ENCODE measurements at places on chromosomes 2 and 18.

DNA sequence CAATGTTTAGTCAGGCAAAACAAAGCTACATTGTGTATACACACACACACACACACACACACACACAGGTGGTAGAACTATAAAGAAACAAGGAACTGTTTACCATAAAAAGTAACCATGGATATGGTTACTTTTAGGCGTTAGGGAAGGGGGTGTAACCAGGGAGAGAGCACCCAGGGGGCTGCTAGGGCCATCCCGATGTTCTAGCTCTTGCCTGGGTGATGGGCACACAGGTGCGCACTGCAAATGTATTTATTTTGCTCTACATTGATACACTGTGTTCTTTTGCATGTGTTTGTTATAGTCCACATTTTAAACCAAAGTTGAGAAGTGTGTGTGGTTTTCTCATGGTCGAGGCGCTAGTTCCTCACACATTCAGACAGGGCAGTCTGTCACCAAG lies 69.8 kb upstream of the MYCN start:
- DNase-seq, result no peak

DNA sequence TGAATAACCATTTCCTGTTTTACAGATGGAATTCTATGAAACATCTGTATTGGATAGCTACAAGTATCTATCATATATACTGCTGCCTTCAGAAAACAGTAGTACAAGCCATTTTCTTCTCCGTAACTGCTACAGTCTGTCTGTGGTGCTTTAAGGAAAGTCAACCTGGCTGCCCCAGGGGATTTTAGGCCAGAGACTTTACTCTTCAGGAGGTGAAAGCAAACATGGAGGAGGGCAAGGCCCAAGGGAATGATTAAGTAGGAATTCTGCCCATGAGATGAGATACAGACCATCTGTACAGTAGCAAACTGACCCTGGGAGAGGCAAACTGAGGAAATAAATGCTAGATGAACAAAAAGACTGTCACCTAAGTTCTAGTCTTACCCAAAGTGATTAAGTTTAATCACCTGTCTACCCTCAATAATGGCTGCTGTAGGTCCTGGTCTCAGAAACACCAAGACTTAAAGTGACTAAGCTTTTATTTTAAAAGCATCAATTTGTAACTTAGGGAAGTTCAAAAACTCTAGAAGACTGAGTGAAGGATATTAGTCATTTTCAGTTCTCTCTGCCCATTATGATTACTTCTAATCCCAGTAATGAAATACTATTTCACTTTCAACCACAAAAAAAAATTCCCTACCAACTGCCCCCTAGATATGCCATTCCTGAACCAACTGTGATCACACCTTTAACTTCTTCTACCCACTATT lies 14.8 kb downstream of the MBD2 start:
- no peak for DNase-seq

GRCh38 chr2:137969418-137969765 lies 5.1 kb downstream of the HNMT start:
- DNase-seq, result peak; percentile 85

- no peak for DNase-seq
Observed at GRCh38 chr2:109046925-109047508, 58.0 kb upstream of the EDAR start.

DNA sequence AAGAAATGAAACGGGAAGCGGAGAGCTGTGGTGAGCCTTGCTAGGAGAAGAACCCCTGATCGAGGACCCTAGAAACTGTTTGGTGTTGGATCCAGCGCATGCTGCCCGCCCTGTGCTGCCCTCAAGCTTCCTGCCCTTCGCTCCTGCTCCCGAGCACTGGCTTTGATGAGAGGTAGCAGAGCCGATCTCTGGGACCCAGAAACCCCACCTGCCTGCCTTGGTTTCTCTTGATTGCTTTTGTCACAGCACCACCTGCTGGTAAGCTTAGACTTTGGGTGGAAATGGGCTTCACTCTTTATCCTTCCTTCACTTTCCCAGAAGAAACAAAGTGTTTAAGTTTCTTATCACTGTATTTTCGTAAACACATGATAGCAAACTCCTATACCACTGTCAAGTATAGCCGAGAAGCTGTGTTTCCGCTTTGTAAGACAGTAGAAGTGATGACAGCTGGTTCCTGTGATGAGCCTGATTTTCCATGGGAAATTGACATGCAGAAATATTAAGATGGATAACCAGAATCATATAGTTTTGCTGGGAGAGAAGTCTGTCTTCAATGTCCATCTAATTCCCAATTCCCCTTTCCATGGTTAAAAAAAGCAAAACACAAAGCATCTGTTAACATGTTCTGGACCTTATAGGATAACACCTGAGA lies 267.4 kb downstream of the PHLPP1 start:
- no peak for DNase-seq

DNA sequence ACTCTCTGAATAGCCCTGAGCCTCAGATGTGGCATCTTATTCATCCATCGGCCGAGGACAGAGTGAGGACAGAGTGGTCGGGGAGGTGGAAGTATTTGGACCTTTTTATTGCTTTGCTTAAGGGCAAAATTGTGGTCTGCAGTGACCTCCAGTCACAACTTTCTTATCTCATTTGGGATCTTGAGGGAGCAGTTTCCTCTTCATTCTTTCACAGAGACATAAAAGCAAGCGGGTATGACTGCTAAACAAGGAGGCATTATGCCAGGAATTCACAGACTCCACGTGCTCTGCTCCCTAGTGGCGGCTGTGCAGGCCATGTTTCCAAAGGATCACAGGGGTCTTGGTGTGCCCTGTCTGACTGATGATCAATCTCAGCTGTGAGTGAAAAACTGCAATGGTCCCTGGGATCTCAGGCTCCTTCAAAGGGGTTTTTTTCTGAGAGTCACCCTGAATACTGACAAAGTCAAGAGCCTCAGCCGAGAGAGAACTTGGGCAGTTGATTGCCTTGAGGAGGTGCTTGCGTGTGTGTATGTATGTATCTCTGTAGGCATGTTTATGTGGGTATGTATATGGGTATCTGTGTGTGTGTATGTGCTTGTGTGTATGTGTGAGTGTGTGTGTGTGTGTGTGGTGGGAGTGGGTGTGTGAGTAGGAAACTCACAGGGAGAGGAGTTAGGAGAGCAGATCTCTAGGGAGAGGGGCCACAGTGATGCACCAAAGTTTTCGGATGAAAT lies 47.7 kb downstream of the RAPGEF4 start:
- no peak for DNase-seq

DNA sequence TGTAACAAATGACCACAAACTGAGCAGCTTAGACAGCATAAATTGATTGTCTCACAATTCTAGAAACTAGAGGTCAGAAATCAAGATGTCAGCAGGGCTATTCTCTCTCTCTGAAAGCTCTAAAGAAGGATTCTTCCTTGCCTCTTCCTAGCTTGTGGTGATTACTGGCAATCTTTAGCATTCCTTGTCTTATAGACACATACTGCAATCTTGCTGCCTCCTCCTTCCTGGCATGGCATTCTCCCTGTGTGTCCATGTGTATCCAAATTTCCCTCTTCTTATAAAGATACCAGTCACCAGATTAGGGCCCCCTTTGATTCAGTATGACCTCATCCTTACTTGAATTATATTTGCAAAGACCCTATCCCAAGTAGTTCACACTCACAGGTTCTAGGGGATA lies 2.3 kb downstream of the ASB3 start:
- DNase-seq, result no peak

DNA sequence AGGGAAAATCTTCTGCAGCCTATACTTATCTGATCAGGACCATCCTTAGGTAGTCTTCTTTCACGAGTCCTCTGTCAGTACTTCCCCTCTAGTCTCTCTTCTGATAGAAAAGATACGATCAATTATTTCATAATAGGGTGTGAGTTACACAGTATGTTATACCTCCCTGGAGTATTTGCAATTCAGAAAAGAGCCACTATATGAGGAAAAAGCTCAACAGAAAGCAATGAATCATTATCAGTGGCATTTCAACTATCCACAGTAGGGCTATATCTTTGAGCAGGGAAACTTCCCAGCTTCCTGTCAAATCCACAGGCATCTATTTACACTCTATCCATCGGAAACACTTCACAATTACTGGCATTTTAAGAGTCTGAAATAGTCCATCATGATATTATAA lies 105.3 kb upstream of the ACVR2A start:
- DNase-seq, result no peak

- no peak for DNase-seq
Observed at GRCh38 chr2:37851828-37852584, 73.1 kb upstream of the RMDN2 start.

DNA sequence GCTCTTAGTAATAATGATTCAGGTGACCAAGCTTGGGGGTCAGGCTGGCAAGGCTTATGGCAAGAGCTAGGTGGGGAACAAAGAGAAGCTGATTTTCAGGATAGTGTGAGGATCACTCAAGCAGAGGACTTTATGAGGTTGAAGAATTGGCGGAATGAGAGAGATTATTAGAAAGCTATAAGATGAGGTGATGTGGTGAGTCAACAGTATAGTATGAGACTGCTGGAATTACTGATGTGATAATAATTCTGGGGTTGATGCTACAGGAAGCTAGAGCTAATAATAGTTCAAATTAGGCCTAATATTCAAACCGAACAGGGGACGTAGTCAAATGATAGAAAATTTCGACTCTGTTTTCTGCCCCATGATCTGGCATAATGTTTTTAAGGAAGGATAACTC lies 2115.3 kb upstream of the PIK3C3 start:
- no peak for DNase-seq

DNA sequence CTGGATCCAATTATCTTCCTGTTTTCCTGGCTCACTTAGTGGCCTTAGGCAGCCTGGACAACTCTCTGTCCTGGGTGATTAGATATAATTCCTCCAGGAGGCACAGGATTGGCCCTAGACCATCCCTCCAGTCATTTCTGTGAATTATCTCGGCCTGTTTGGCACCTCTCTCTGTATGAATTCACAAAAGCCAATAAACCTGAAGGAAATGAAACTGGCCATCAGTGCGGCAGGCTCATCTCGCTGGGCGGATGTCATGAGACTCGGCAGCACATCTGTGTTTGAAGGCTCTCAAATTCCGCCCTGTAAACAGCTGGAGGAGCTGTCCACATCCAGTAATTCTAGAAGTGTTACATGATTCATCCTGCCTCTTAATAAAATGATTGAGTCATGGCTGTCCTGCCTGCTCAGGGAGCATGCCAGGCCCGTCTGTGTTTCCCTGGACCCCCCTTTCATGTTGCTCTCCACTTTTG lies 38.6 kb downstream of the ACOXL start:
- DNase-seq, result peak; percentile 90

- DNase-seq, result no peak
Observed at GRCh38 chr2:219965287-219966194, 338.1 kb downstream of the SLC4A3 start.

DNA sequence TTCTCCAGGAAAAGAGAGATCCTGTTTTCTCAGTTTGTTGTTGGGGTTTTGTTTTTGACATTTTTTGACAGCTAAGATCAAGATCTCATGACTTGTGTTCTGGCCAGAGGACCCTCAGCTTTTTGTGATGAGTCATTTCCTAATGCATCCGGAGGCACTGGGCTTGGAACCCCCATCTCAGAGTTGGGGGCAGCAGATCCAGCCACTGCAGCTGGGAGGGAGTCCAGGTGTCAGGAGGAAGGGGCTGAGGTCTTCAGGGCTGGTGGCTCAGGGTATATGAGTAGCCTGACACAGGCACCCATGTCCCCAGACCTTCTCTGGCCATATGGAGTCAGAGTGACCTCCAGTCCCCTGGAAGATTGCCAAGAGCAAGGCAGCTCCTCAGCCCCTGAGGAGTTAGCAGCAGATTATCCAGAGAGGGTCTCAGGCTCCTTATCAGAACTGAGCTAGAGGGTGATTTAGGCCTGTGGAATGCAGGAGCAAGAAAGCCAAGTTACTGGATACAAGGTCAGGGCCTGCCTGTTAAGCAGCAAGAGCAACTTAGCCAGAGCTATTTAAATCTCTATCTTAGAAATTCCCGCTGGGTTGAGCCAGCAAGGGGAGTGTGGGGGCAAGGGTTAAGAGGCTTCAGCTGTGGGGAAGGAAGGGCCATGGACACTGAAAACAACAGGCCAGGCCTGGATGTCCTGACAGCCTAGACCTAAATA lies 62.4 kb downstream of the TANC1 start:
- DNase-seq, result no peak

DNA sequence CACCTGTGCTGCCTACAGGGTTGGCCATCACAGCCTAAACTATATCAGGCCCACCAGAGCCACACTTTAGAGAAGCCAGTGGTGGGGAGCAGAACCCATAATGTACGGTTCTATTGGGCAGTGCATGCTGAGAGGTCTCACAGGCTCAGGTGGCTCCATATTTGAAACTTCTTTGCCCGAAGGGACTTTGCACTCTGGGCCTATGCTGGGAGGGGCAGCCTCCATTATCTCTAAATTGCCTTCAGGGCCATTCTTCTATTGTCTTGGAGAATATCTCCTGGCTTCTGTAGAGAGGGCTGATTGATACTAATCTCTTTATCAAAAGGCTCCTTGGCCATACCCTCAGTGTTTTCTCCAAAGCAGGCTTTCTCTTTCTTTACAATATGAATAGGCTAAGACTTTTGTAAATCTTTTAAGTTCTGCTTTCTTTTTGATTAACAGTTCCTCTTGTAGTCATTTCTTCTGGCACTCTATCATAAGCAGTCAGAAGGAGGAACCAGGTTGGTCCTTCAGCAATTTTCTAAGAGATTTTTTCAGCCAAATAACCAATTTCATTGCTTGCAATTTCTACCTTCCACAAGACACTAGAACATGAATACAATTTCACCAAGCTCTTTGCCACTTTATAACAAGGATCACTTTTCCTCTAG lies 44.5 kb downstream of the RPE start:
- DNase-seq, result no peak

DNA sequence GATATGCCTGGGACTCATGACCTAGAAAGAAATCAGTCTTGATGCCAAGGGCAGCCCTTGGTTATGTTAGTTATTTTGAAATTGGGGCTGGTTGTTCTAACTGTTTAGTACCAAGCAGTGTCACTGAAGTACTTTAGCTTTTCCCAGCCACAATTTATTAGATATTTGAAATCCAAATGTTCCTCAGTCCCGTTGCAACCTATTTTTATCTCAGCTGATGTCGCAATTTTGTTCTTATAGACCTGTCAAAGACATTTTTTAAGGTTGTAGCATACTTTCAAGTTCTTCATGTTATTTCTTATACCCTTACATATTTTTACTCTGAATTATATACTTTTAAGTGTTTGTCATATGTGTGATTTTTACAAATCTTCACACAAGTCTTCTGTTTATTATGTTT lies 100.1 kb downstream of the LRP1B start:
- DNase-seq, result no peak

GRCh38 chr2:152395572-152395971 lies 60.6 kb downstream of the FMNL2 start:
- DNase-seq, result no peak

- no peak for DNase-seq
Observed at GRCh38 chr2:179265082-179265510, 464 bp upstream of the SESTD1 start.

GRCh38 chr18:40751186-40751585 lies 1203.8 kb upstream of the PIK3C3 start:
- no peak for DNase-seq

Data from NCI-H2029 (cell line).